Brain microvascular endothelial cell (primary cell): ENCODE measurements at places on chromosomes 5 and 9.
A peak's percentile ranks its signal among the peaks of the same experiment; 100 is the strongest.

DNA sequence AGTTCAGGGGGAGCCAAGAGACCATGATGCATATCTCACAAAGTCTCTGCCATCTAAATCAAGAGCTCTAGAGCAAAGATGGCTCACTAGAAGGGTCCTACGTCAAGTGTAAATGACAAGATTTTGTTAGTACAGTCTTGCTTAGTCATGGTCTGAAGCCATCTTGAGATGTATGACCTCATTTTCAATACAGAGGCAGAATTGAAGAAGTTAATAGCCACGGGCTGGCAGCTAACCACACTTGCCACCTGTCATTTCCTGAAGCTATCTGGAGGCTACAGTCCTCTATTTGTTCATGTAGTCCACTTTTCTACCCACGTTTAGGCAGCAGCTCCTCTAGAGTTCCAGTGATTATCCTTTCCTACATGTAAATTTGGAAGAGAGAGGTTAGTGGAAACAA is 231.7 kb upstream of the CDH12 start:
- no peak for DNase-seq

GRCh38 chr5:169721771-169722170 is 84.7 kb downstream of the DOCK2 start:
- DNase-seq, result no peak

GRCh38 chr5:171578829-171579491 is 159.5 kb downstream of the FGF18 start:
- no peak for DNase-seq

DNA sequence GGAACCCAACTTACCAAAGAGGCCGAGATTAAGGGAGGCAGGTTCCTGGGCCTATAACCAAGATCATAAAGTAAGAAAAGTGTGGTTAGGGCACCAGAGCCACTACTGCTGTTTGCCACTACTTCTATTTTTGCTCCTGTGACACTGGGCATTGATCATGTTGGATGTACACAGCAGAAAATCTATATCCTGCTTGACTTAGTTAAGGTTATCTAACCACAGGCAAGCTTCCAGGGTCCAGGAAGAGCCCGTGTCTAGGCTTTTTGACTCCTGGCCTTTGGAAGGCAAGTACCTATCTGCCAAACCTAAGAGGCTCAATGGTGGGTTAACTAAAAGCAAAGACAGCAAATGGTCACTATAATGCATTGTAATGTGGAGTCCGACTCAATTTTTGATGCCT is 497.5 kb upstream of the DMAC1 start:
- no peak for DNase-seq

DNA sequence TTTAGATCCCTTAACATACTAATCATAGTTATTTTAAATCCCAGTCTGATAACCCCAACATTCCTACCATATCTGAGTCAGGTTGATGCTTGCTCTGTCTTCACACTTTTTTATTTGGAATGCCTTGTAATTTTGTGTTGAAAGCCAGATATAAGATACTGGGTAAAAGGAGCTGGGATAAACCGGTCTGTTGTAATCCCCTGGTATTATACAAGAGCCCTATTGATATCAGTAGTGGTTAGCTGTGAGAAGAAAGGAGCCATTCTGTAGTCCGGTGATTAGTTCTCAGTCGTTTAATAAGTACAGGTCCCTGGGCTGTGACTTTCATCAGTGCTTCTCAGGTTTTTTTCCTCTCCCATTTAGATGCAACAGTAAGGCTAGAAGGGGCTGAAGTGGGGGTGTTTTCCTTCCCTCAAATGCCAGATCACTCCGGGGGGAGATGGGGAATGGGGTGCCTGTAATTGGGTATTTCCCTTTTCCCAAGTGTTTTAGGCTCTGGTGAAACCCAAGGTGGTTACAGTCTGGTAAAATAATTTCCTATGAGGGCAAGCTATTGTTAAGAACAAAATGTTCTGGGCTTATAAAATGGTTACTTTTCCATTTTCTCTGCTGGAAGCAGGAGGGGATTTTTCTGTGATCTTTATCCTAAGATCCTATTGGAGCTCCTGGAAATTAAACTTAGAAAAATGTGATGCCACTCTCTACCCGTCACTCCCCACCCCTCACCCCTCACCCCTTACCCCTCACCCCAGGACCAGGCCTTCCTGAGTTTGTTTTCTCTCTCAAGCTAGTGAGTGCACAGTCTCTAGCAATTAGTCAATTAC is 72.7 kb downstream of the KCNN2 start:
- no peak for DNase-seq

GRCh38 chr5:131366428-131366827 is 102.6 kb downstream of the CDC42SE2 start:
- no peak for DNase-seq

- no peak for DNase-seq
Observed at GRCh38 chr9:93574900-93575795, 1.2 kb upstream of the PHF2 start.

DNA sequence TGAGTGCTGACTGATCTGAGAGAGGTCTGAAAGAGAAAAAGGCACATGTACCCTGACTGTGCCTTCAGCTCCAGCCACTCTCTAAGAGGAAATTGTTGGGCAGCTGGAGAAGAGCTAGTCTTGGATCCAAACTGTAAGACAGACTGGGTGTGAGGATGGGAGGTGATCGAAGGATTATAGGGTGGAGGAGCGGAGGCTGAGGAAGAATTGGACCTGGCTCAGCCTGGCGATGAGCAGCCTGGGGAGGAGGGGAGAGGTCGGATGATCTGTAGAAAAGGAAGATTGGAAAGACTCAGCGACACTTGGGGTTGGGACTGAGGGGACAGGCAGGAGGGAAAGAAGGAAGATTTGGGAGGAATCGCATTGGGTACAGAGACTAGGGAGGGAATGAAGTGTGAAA is 98.6 kb upstream of the SLC25A48 start:
- no peak for DNase-seq

DNA sequence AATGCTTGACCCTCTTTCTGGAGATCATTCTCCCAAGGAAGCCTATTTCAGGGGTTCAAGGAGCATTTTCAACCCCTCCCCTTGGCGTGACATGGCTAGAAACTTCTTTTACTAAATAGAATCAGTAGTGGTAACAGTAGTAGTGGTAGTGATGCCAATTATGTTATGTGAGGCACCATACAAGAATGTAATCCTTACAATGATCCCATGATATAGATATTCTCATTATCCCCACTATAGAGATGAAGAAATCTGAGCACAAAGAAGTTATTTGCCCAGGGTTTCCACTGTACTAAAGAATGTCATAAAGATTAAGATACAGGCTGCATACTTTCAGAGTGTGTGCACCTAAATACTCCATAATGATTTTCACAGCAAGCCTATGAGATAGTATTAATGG is 155.4 kb upstream of the CLINT1 start:
- DNase-seq, result no peak

DNA sequence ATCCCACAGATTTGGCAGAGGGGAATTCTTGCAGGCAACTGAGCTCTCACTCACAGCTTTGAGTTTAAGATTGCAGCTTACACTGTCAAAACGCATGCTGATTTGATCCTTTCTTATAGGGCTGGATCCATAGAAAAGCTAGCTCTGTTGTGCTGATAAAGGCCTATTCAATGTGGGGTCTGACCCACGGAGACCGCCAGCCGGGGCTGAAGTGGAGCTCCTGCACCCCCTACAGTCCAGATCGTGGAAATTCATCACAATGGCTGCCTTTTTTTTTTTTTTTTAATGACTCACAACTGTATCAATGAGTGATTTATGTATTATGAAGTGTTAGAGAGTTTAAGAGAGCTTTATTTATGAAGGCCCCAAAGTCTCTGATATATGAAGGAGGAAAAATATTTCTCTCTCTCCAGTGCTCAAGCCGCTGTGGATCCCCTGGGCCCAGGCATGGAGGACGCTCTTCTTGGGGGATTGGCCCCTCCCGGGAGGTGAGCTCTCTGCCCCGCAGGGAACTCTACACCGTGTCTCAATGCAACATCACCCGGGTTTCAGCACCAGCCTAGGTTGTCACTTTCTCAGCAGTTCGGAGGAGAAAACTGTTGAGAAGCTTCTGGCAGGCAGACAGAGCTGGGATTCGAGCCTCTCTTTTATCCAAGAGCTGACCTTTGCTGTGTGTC is 700.2 kb downstream of the IRX1 start:
- no peak for DNase-seq

GRCh38 chr5:150497274-150497988 is 10.5 kb upstream of the NDST1 start:
- peak; percentile 96 for DNase-seq

- no peak for DNase-seq
Observed at GRCh38 chr9:127549218-127549617, 62.9 kb upstream of the STXBP1 start.

GRCh38 chr9:122806661-122807060 is 6.7 kb downstream of the OR1K1 start:
- DNase-seq, result no peak

GRCh38 chr5:14036947-14037346 is 92.5 kb upstream of the DNAH5 start:
- no peak for DNase-seq

GRCh38 chr5:152532714-152533113 is 127.6 kb upstream of the NMUR2 start:
- peak; percentile 15 for DNase-seq

- DNase-seq, result peak; percentile 31
Observed at GRCh38 chr5:9498541-9499497, 47.1 kb downstream of the SEMA5A start.

- DNase-seq, result no peak
Observed at GRCh38 chr5:138360941-138361452, 8.5 kb downstream of the KDM3B start.

- no peak for DNase-seq
Observed at GRCh38 chr5:168865968-168866367, 286.8 kb upstream of the PANK3 start.

DNA sequence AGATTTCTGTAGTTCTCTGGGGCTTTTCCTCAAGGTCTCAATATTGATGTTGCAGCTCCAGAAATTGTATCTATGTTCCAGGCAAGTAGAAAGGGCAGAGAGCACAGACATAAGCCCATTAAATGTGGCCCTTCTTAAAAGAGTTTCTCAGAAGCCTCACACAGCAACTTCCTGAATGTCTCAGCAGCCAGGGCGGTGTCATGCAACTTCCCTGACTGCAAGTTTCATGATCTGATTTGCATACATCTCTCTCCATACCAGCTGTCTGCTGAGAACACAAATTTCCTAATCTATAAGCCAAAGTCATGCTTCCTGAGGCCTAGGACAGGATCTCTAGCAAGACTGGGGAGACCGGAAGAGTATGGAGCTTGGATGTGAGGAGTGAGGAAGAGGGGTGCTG is 13.0 kb downstream of the RGS7BP start:
- DNase-seq, result no peak

- DNase-seq, result no peak
Observed at GRCh38 chr9:3478549-3478953, 47.2 kb downstream of the RFX3 start.

- no peak for DNase-seq
Observed at GRCh38 chr9:130833031-130833990, 1.7 kb upstream of the ABL1 start.

GRCh38 chr5:159962214-159962613 is 45.9 kb downstream of the ADRA1B start:
- DNase-seq, result no peak

DNA sequence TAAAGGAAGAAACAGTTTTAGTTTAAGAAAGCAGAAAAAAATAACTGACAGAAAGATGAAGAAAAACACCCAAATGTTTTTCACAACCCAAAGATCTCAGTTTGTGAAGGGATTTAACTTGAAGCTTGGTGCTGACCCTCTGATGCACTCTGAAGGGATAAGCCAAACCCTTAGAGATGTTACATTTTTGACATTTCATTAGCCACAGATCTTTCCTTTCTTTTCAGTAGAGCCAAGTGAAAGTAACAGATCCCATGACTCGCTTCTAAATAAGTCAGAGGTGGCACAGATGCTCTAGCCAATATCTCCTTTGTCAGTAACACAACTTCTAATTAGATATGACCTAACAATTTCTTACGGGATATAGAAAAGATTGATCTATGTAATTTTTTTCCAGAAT is 394.5 kb upstream of the EDIL3 start:
- DNase-seq, result no peak

DNA sequence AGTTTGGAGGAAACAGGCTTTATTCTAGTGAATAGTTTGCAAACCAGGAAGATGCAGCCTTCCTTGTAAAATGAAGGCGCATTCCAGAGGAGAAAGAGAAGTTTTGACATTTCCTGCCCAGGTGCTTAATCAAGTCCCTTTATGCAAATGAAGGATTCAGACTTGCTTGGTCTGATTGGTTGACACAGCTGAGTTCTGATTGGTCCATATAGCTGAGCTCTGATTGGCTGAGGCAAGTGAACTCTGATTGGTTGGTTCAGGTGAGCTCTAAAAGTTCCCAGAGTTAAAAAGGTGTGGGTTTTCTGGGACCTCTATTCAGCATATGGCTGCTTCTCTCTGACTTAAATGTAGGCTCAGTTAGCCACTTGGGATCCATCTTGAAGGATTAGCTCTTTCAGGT is 151.0 kb downstream of the CACNA1B start:
- DNase-seq, result no peak

DNA sequence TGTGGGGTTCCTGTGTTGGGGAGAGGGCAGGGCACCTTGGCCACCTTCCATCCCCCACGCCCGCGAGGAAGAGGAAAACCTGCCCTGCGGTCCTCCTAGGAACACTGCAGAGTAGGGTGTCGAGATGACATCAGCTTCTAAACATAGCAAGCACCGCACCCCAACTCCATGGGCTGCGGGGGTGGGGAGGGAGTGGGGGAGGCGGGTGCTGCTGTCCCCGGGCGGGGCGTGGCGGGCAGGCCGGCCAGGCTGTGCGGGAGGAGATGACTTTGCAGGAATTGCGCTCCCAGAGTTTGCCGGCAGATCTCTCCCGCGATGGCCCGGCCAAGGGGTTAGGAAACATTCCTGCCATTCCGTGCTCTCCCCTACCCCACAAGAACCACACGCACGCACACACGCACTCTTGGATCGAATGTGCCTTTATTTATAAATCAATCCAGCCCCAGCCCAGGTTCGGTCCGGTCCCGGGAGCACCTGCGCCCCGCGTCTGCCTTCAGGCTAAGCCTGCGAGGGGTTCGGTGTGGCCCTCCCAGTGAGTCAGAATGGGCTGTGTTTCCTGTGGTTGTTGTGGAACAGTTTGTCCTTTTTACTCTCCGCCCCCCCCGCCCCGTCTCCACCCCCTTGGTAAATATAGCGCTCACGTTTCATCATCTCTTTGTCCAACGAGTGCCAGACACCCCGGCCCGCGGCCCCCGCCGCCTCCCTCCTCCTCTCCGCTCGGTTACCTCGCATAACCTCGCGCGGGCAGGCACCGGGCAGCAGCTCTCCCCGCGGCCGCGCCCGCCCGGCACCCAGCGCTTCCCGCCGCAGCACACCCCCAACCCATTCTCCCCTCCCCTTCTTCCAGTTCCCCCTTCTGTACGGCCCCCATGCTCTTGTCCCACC is 5.3 kb upstream of the KLF9 start:
- peak; percentile 98 for DNase-seq

GRCh38 chr9:97179616-97180015 is 127.8 kb upstream of the CCDC180 start:
- DNase-seq, result no peak

GRCh38 chr9:12954441-12954840 is 179.6 kb downstream of the LURAP1L start:
- DNase-seq, result no peak
